ENCODE measurements at places on chromosomes 16 and 17.

GRCh38 chr17:44916781-44917241, 1.5 kb upstream of the GFAP start:
- no peak for DNase-seq

- no peak for DNase-seq
Observed at GRCh38 chr16:72985148-72985941, 62.6 kb downstream of the ZFHX3 start.

- no peak for DNase-seq
Observed at GRCh38 chr16:68506331-68507053, 32.6 kb upstream of the ZFP90 start.

DNA sequence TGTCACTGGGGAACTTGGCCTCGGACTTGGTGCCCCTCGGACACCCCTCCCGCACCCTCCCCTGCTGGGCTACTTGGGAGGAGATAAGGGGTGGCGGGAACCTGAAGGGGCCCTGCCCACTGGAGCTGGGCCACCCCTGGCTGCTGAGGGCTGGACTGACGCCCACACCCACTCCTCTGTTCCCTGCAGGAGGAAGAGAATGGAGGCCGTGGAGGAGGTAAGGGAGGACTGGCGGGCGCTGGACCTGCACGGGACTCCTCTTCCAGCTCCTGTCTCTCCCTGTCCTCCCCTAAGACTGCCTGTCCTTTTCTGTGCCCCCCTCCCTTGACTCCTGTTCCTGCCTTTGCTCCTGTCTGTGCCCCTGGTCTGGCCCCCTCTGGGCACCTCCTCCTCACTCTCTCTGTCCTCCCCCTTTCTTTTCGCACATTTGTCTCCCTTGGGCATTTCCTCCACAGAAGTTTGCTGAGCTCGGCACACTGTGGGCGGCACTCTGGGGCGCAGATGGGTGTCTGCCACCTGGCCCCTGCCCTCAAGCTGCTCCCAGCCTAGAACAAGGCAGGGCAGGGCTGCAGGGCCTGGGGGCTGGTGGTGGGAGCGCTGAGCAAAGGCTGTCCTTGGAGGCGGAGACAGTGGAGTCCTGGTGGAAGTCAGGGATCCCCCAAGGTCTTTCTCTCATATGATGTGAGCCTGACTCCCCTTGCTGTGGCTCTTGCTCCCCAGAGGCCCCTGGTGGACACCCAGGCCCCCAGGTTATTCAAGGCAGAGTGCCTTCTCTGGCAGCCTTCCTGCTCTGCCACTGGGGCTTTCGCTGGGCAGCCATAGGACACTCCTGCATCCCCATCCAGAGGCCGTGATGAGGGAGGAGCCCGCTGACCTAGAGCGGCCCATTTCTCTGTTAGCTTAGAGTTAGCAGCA, 32.7 kb downstream of the ARHGAP23 start:
- DNase-seq, result no peak

DNA sequence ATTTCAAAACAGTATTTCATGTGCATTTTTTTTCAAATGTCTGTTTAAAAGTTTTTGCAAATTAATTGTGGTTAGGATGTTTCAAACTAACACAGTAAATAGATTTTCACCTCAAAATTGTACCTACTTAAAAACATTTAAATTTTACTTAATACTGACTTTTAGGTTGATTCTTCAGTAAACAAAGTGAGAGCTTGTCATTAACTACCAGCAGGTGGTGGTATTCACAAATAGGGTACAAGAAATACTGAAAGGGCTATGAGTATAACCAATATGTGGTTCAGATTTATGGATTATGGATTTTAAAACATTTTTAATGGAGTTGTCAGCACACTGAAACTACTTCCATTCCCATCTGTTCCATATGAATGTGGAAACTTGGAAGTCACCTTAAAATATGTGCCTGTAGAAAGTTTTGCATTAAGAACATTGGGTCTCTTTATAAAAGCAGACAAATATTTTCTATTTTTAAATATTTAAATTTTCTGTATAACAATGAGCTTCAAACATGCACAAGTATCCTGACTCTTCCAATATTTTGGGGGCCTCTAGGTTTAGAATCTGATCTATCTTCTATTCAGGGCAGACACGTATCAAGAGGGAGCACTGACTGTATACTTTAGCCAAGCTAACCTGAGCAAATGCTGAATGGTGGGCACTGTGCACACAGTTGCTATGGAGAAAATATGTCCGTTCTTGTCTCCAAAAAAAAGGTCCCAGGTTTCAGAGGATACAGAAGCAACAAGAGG, 155.6 kb downstream of the SNX11 start:
- DNase-seq, result no peak

DNA sequence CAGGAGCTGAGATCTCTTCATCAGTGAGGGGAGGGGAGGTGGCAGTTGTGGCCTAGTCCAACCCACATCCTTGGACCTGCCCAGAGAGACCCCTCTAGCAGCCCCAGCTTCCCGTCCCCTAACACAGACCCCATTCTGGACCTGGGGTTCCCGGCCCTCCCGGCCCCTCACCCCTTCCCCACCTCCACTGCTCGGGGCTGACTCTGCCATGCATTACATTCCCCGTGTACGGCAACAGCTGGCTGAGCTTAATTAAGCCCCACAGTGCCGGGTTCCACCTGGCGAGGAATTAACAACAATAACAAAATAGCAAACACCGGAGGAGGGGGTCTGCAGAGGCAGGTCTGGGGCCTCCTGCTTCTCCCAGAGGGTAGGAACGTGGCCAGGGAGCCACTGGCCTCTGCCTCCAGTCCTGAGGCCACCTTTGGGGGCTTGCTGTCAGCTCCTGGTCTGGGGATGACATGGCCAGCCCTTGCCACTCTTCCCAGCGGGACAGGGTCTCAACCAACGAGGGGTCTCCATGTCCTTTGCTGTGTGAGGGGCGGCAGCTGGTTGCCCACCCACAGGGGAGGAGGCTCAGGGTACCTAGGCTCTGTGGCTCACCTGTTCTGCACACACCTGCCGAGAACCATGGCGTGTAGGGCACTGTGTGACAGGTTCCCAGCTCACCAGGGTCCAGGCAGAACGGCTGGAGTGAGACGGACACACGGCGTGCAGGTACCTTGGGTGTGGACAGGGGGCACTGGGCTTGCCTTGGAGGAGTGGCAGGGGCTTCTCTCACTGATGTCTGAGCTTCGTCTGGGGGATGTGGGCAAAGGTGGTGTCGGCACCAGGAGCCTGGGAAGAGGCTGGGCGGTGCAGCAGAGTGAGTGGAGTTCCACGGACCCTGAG, 46.9 kb upstream of the CBFA2T3 start:
- DNase-seq, result no peak

- no peak for DNase-seq
Observed at GRCh38 chr17:28216528-28216927, 102.5 kb upstream of the TMEM97 start.

DNA sequence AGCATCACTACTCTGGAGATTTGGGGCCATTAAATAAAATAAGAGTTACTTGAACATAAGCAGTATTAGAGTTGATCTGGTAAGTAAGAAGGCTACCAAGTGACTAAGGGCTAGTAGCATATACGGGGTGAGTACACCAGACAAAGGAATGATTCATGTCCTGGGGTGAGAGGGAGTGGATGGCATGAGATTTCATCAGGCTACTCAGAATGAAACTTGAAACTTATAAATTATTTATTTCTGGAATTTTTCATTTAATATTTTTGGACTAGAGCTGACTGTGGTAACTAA, 2.3 kb downstream of the SLFN5 start:
- DNase-seq, result no peak

DNA sequence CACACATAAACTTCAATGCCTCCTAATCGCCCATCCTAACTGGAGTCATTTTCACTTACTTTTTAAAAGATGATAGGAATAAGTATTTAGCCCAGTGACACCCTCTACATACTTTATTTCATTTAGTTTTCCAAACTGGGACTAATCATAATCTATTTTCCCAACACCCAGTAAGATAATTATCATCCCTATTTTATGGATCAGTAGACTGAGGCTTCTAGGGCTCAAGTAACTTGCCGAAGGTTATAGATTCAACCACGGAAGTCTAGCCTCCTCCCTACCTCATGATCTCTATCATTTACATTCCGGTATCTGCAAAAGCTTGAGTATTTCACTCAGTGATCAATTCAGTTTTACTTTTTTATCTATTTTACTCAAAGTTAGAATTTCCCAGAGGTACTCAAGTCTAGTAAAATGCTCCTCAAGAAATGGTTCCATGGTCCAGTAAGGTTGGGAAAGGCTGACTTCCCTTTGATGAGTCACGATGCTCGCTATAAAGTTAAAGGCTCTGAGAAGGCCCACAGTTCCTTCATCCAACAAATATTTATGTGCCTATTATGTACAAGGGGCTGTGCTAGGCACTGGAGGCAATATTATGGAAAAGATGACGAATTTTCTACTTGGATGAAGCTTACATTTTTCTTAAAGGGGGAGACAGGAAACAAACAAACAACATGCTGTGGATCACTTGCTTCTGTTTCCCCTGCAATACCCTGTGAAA, 75.1 kb downstream of the TOX3 start:
- DNase-seq, result no peak

DNA sequence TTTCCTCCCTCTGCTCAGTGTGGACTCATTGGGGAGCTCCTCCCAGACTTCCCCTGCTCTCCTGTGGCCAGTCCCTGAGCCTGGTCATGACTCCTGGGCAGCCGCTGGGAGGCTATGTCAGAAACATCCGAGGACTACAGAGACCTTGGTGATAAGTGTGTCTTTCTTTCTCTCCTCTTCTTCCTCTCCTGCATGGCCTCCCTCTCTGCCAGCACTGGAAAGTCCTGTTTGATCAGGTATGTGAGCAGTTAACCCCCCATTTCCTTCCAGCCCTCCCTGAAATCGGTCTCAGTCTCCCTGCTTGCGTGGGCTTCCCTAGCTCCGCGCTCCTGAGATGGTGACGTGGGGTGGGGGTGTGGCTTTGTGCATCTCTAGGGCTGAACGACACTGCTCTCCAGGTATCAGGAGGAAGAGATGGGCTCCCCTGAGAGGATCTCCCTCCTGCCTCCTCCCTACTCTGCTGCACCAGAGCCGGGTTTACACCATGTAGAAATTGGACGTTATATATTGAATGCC, 2.1 kb downstream of the RHBDL3 start:
- no peak for DNase-seq

All from GDM1 (cell line).